Inflammatory macrophage treated with lipopolysaccharide for 4 hours (primary cell): ENCODE measurements at places on chromosomes 7 and 10.

GRCh38 chr7:158946329-158946728, 90.0 kb downstream of the DYNC2I1 start:
- no peak for DNase-seq

- DNase-seq, result no peak
Observed at GRCh38 chr10:11043039-11043438, 25.4 kb downstream of the CELF2 start.

- no peak for DNase-seq
Observed at GRCh38 chr10:132172091-132173066, 14.4 kb upstream of the DPYSL4 start.

- no peak for DNase-seq
Observed at GRCh38 chr10:79418274-79418673, 27.1 kb downstream of the ZCCHC24 start.

DNA sequence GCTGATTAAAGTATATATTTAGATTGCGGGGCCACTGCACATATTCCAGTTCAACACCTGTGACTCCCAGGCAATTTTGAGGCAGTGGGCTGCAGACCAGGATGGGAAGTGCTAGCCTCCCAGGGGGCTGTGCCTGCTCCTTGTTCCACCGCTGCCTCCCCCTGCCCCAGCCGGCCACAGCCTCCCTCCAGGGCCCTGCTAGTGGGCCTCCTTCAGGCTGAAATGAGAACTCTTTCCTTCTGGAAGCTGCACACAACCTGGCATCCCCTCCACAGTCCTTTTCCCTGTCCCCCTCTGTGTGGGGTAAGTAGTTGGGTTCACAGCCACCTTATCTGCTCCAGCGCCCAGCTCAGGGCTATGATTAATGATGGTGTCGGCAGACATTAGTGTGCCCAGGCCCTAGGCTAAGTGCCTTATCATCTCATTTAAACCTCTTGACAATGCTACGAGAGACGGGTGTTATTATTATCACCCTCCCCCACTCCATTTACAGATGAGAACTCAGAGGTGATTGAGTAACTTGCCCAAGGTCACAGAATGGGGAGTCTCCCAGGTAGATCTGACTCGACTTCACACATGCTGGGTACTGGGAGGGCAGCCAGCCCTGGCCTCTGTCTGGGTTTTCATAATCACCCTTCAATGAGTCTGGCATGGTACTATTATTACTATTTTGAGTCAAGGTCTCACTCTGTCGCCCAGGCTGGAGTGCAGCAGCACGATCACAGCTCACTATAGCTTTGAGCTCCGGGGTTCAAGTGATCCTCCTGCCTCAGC, 10.8 kb upstream of the SFRP5 start:
- no peak for DNase-seq

DNA sequence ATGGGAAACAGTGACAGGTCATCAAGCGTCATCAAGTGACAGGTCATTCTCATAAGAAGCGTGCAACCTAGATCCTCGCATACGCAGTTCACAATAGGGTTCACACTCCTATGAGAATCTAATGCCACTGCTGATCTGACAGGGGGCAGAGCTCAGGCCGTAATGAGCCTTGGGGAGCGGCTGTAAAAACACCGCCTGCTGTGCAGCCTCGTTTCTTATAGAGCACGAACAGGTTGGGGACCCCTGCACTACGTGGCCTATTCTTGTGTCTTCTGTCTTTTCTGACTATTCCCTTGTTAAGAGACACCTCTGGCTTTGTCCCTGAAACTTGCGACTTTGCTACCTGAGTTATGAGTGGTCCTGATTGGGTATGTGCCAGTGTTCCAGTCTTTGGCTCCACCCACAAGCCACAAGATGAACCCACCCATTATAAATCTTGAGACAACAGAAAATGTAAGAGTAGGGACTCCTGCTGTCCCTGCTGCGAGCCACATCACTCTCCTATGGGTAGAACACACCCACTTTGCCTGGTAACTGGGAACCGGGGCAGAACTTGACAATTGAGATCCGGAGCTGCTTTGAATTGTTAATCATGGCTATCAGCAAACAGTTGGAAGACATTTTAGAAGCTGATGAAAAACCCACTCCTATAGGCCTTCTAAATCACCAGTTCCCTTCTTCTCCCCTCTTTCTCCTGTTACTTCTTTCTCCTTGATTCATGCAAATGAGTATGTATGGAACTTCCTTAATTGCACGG, 55.8 kb upstream of the EXOC4 start:
- no peak for DNase-seq

DNA sequence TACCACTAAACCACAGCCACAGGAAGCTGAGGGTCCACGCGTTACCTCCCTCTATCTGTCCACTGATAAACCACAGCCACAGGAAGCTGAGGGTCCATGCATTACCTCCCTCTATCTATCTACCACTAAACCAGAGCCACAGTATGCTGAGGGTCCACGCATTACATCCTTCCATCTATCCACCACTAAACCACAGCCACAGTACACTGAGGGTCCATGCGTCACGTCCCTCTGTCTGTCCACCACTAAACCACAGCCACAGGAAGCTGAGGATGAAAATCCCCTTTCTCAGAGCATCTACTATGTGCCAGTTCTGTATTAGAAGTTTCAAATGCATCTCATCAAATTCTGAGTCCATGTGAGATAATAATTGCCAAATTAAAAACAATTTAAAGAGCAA, 589.3 kb downstream of the DNAJB6 start:
- no peak for DNase-seq

GRCh38 chr10:25083546-25084111, 67.2 kb downstream of the THNSL1 start:
- DNase-seq, result no peak

DNA sequence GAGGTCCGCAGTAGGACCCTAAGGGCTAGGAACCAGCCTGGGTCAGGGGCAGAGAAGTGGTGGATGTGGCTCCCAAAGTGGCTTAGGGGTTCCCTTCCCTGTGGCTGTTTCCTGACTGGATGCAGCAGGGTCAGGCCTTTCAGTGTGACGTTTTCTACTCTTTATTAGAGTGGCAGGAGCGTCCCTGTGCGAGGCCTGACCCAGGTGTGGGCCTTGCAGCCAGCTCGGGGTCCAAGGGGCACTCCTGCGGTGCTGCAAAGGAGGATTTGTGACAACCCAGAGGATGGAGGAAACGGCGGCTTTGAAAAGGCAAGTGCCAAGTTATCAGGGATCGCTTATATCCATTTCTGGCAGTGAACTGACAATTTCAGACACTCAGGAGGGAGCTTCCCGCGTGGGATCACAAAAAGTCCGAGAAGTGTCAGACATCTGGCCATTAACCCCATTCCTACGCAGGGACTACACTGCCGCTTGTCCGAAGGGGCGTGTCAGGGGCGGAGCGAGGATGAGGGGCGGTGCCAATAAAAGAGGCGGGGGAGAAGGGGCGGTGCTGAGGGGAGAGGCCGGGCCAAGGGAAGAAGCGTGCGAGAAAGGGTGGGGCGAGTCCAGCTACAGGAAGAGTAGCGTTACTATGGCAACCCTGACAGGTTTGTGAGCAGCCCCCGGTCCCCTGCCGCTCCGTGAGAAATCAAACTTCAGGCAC, 98.8 kb upstream of the ZNF722 start:
- peak; percentile 44 for DNase-seq

DNA sequence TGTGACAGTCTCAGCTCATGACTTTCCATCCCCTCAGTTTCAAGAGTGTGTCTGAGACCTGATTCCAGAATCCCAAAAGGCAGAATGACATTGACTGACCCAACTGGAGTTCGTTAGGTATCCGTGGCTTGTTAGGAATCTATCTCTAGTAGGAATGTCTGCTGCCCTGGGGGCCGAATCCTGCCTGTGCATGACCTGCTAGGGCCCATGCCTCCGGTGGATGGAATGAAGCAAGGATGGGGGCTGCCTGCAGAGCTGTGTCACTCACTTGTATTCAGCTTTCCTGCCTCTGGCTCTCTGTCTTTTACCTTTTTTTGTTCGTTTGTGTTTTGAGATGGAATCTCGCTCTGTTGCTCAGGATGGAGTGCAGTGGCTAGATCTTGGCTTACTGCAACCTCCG, 129.5 kb downstream of the SDK1 start:
- no peak for DNase-seq
